SHP77 (cell line): ENCODE measurements at places on chromosomes 3 and 15.

GRCh38 chr3:53834429-53835095 is 11.7 kb downstream of the CHDH start:
- DNase-seq, result no peak

- no peak for DNase-seq
Observed at GRCh38 chr3:53328746-53329145, 18.6 kb downstream of the DCP1A start.

- no peak for DNase-seq
Observed at GRCh38 chr15:100980410-100981046, 61.4 kb downstream of the LRRK1 start.

DNA sequence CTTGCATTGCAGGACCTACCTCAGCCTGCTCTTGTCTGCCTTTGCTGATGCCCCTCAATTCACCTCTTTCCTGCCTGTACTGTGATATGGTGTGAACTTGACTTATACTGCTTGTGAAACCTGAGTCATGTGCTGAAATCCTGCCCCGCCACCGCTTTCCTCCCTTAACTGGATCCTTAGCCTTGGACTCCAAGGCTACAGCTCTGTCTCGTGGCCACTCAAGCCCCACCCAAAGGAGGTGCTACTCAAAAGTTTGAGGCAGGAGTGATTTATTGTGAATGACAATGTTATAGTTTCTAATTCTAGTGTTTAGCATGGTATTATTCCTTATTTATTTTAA is 56.1 kb downstream of the MYZAP start:
- no peak for DNase-seq

- no peak for DNase-seq
Observed at GRCh38 chr3:34570916-34571705, 772.7 kb downstream of the PDCD6IP start.

DNA sequence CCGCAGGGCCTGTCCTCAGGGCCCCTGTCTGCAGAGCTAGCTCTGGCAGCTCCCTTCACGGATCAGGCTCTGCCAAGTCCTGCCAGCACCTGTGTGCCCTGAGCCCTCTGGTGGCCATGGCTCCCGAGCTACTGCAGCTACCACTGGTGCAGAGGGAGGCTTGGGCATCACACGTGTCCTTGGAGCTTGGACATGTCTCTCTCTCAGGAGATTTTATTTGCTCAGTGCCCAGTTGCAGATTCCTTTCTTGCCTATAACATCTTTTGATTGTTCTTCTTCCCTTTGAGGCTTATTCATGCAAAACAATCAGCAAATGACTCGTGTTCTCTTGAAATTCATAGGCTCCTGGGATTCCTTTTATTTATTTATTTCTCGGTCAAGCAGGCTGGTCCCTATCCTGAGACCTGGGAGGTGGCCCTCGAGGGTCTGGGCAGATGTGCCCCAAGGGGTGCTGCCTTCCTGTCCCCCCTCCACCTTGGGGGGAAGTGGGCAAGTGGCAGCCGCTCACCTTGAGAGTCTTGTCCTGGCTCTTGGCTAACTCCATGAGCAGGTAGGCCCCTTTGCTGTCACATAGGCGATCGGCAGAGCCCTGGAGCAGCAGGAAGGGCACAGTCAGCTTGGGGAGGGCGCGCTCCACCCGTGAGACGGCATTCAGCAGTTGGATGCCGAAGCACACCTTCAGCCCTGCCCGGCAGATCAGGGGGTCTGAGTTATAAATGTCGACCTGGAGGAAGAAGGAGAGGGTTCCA is 21.9 kb downstream of the ABTB1 start:
- peak; percentile 77 for DNase-seq

DNA sequence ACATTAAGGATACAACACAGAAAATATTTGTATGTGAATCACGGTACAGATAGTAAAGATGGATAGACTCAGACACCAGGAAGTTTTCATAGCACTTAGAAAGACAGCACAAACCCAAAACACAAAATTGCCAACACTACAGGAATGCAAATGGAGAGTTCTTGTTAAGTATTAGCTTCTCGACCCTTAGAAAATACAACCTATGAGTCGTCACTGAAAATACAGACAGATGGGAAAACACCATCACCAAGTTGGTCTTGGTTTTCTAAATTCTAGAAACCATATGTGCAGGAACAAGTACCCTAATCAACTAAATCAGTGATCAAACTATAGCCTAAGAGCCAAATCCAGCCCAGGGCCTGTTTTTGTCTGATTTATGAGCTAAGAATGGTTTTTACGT is 50.7 kb downstream of the PEAK1 start:
- DNase-seq, result no peak

- DNase-seq, result no peak
Observed at GRCh38 chr15:35115155-35115725, 30.1 kb upstream of the NANOGP8 start.

DNA sequence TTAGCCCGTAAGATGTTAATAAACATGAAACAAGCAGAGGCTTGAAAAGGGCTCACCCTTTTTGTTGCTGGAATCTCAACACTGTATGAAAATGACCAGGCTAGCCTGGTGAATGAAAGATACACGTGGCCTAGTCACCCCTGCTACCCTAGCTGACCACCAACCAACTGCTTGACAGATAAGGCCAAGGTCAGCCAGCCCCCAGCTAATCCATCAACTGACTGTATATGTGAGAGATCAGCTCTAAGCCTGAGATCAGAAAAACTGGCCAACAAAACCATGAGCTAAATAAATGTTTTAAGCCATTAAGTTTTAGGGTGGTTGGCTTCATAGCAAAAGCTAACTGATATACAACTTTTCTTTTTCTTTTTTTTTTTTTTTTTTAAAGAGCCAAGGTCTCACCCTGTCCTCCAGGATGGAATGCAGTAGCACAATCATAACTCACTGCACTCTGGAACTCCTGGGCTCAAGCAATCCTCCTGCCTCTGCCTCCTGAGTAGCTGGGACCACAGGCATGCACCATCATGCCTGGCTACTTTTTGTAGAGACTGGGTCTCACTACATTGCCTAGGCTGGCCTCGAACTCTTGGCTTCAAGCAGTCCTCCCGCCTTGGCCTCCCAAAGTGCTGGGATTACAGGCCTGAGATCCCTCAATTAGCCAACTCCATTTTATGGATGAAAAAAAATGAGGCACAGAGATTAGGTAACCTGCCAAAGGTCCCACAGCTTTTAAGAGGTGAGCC is 34.6 kb downstream of the SH3BP5 start:
- DNase-seq, result no peak

- no peak for DNase-seq
Observed at GRCh38 chr3:191239407-191240031, 40.5 kb downstream of the OSTN start.

- no peak for DNase-seq
Observed at GRCh38 chr3:17901893-17902292, 159.5 kb upstream of the TBC1D5 start.

- DNase-seq, result no peak
Observed at GRCh38 chr15:29113336-29114220, 156.0 kb downstream of the NSMCE3 start.

- peak; percentile 41 for DNase-seq
Observed at GRCh38 chr3:148178503-148178902, 519.2 kb upstream of the AGTR1 start.

DNA sequence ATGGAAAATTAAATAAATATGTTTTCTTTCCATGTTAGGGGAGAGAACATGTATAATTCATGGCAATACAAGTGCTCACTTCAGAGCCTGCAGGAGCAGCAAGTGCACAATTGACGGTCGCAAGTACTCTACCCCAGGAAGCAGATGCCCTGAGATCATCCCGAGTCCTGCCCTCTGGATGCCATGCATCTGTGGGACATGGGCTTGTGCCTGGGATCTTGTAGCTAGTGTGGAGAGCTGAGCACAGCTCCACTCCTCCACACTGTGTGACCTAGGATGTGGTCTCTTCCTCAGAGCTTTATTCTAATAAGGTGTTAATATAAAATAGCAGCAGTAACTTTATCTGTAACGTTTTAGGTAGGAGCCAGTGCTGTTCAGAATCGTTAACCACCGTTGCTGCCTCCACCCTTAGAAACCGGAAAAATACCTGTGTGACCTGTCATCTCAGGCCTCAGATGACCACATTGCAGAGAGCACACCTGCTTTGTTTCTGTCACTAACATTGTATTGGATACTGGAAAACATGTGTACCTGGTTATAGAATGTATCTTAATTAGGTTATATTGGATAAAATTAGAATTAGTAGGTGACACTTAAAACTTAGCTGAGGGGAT is 105.0 kb upstream of the GOLGA6L6 start:
- DNase-seq, result no peak

DNA sequence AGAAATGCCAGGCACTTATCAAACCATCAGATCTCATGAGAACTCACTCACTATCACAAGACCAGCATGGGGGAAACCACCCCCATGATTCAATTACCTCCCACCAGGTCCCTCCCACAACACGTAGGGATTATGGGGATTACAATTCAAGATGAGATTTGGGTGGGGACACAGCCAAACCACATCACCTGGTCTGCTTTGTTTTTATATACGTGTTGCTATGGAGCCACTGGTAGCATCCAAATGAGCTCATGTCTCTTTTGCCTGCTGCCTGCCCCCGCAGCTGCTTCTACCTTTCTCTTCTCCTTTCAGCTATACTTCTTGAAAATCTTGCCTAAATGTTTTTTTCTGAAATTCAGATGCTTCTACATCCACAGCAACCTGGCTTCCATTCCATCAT is 26.8 kb upstream of the PCOLCE2 start:
- no peak for DNase-seq

- DNase-seq, result no peak
Observed at GRCh38 chr3:123138839-123139444, 62.8 kb upstream of the SEC22A start.
